ENCODE measurements at places on chromosomes 2 and 18.

DNA sequence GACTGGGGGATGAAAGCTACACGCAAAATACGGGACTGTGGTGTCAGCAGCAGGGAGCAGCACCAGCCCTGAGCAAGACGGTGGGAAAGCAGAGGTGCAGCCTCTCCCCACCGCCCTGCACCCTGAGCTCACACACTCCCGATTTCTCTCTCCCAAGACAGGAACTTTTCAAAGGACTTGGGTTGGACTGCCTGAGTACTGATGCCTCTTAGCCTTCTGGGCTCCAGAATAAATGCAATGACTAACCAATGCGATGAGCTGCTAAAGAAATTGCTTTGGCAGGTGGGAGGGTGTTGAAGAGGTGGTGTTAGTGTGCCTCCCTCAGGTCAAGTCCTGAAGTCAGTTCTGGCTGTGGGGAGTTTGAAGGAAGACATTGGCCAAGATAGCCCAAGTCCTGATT is 9.6 kb downstream of the TRIM54 start:
- peak; percentile 34 for DNase-seq

DNA sequence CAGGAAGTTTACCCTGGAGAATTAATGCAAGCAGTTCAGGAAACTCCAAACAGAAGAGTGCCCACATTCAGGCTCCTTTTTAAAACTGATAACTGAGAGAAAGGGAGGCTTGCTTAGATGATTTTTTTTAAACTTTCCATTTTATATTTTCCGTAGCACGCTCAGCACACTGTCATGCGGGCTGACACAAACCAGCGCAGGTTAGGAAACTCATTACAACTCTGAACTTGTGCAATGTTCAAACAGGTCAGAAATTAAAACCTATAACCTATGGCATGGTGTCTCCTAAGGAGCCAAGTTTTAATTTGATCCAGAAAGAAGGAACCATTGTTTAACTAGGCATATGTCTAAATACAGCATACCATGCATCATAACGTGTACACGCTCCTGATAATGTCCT is 117.7 kb upstream of the SMIM21 start:
- DNase-seq: no peak

- DNase-seq: peak; percentile 44
These were observed 1.6 kb downstream of the TSHZ1 start for GRCh38 chr18:75211953-75212750.

GRCh38 chr2:76711490-76711889 is 810.7 kb downstream of the LRRTM4 start:
- no peak for DNase-seq

DNA sequence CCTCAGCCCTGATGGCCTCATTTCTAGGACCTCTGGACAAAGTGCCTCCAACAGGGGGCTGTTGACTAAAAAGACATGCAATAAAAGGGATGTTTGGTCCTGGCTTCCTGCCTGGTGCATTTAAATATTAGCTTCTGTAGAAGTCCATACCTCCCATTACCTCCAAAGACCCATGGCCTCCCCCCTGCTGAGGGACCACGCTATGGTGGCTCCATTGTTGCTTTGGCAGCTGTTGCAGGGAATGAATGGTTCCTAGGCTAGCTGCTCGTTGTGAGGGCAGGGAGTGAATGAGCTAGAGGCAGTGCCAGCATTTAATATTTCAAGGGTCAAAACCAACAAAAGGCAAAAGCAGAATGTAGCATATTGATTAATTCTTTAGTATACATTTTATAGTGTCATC is 285.9 kb downstream of the SLC8A1 start:
- no peak for DNase-seq

DNA sequence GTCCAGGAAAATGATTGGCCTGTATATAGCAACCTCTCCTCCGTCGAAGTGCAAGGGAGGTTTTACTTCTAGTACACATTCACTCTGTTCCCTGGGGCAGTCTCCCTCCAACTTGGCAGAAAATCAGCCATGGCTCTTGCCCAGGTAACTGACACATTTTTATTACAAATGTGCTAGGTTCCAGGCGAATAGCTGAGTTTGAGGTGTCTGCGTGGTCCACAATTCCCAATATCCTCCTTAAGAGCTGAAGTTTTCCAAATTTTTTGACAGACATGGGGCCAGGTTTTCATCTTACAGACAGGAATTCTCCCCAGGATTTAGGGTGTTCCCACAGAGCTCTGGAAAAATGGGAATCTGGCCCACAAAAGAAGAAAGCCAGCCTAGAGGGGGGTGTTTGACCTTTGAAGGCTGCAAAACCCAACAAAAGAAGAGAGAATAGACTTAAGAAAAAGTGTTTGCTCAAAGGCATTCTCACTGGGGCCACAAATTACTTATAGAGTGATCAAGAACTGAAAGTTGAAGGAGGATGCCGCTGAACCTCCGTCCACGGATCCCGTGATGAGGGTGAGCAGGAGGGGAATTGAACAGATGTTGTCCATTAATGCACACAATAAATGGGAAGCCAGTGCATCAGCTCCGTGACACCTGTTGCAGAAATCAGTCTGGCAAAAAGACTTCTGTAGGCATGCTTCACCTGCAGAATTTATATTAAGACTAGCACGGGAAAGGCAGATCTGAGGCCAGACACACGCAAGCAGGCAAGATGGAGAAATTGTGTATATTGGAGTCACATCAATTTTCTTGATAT is 242.3 kb upstream of the COPS8 start:
- DNase-seq: no peak

GRCh38 chr2:239022437-239023260 is 174.8 kb downstream of the TWIST2 start:
- DNase-seq: no peak

- no peak for DNase-seq
These were observed 111.3 kb downstream of the CPS1 start for GRCh38 chr2:210667711-210668110.

DNA sequence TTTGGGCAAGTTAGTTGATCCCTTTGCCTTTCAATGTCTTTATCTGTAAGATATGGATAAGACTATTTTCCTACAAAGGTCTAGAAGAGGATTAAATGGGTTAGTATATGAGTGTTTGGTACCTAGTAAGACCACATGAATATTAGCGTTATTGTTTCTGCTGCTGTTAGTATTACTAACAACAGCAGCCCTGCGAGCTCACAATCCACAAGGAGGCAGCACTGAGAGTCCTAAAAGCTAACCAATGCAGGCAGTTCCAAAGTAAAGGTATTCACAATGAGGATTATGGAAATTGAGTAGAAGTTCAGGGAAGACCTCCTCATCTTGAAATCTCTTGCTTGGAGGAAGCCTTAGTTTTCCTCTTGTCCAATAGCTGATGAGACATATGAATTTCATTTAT is 248.9 kb downstream of the TDRD15 start:
- peak; percentile 30 for DNase-seq

DNA sequence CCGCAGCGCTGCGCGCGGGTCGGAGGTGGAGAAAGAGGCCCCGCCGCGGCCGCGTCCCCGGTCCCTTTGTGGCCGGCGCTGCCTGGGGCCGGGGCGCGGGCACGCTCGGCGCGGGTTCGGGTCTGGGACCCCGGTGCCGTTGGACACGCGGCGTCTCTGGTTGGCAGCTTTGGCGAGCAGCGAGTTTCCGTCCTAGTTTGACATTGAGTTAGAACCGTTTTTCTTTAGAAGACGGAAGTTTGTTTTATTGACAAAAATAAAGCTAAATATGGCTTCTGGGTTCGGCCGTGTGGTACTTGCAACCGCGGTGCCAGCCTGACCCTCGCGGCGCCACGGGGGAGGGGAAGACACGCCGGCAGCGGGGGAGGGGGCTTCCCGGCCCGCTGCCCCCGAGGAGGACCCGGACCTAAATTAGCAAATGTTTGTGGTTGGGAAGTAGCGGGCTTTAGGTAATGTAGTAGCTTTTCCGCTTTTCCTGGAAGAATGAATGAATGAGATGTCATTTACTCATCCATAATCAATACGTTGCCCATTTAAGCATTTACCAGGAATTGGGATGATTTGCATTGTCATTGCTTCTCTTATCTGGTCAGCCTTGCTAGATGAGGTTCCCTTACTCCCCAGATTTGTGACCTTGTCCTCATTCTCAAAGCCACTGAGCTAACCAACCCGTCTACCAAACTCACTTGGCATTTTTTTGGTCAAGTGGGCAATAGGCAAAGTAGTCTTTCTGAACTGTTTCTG is 530 bp downstream of the GALNT1 start:
- DNase-seq: peak; percentile 3

GRCh38 chr2:109312902-109313301 is 183.9 kb downstream of the SH3RF3 start:
- DNase-seq: no peak

- DNase-seq: no peak
These were observed 18.3 kb downstream of the RNASEH1 start for GRCh38 chr2:3539836-3540235.

DNA sequence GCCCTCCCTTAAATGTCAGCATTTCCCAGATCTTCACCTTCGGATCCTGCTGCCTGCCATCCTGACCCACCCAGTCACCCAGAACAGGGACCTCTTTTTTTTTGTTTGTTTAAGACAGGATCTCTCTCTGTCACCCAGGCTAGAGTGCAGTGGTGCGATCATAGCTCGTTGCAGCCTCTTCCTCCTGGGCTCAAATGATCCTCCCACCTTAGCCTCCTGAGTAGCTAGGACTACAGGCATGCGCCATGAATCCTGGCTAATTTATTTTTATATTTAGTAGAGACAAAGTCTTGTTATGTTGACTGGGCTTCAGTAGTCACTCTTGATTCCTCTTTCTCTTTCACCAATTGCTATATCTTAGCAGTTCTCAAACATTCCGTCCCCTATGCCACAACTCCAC is 39.0 kb downstream of the INSIG2 start:
- no peak for DNase-seq
